ENCODE measurements at places on chromosomes 2 and 18.

DNA sequence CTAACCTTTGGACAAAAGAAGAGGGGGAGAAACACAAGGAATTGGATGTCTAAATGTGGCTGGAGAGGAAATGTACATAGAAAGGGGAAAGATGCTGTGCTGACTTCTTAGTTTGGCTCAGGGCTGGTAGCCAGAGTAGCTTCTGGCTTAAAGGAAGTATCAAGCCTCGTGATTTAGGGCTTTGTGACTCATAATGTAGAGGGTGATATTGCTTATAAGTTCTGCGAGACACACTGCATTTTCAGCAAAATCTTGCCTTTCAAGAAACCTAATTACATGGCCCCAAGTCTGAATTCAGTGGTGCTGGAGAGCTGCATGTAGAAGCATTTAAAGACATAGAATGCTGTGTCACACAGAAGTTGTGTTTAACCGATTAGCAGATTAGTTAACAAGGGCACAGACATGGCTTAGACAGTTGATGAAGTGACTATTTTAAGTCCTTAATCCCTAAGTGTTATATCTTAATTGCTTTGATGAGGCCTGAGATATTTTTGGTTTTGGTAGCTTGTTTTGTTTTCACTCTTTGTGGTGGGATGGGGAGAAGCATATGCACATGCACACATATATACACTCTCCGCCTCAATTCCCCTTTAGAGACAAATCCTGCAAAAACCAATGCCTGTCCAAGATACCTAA is 66.4 kb downstream of the EPAS1 start:
- DNase-seq: no peak

GRCh38 chr2:238168196-238169047 is 9.7 kb downstream of the ERFE start:
- no peak for DNase-seq

DNA sequence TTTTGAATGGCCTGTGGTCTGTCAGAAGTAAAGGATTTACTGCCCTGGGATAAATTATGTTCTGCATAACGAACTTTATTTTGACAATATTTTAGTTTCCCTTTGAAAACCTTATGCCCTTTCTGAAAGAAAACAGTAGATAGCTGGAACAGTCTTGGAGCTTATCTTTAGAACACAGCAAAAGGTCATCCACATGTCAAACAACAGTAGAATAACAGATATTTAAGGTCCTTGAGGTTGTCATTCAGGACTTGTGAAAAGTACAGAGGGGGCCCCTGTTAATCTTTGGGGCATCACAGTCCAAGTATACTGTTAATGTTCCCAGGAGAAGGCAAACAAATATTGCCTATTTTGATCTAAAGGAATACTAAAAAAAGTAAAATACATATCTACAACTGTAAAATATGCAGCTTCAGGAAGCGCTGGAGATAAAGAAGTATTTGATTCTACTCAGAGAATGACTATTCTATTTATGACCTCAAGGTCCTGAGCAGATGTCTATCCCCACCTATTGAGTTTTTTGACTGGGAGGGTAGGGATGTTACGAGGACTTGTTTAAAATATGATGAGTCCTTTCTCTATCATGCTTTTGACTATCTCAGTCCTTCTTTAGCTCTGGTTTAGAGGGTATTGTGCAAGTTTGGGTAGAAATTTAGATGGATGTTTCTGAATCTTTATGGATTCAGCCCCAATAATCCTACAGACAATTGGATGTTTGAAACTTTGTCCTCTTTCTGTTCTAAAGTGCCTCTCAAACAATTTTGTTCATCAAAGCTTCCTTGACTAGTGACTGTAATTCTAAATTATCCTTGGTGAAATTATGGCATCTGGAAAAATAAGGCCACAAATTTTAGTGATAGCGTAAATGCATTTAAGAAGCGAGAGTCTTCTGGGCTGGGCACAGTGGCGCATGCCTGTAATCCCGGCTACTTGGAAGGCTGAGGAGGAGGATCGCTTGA is 25.1 kb upstream of the TMEM214 start:
- DNase-seq: no peak

DNA sequence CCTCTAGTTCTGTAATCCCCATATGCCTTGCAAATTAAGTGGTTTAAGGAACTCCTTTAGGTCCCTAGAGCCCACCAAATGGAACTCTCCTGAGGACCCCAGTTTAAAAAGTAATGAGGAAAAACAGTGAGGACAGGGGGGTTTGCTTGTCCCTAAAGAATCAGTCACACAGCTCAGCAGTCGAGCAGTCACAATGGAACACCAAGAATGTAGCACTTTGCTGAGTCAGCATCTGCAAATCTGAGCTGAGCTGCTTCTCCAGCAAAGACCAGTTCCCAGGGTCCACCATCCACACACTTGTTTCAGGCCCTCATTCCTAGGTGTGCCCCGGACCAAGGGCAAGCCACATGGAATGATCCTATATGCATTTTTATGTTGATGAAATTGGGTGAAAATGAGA is 46.2 kb upstream of the NEDD4L start:
- DNase-seq: no peak

- peak; percentile 40 for DNase-seq
Measured at GRCh38 chr18:12659904-12660605, 2.1 kb upstream of the SPIRE1 start.

- DNase-seq: no peak
Measured at GRCh38 chr2:64273524-64274398, 129.5 kb upstream of the PELI1 start.

GRCh38 chr2:179538406-179539123 is 273.9 kb upstream of the SESTD1 start:
- DNase-seq: no peak

DNA sequence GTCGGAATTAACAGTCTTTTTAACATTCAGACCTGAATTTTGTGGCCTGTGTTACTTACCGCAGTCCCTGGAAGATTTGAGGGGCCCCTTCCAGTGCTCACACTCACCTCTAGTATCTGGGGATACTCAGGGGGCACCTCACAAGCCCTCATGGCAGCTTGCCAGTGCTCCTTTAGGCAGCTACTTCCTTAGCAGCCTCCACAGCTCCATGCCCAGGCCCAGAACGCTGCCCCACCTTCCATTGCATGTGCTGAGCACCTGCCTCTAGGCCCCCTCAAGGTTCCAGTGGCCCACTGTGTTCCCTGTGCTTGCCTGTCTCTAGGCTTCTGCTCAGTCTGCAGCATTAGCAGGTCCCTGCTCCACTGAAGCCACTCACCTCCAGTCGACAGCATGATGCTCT is 30.0 kb upstream of the PLA2R1 start:
- DNase-seq: no peak

DNA sequence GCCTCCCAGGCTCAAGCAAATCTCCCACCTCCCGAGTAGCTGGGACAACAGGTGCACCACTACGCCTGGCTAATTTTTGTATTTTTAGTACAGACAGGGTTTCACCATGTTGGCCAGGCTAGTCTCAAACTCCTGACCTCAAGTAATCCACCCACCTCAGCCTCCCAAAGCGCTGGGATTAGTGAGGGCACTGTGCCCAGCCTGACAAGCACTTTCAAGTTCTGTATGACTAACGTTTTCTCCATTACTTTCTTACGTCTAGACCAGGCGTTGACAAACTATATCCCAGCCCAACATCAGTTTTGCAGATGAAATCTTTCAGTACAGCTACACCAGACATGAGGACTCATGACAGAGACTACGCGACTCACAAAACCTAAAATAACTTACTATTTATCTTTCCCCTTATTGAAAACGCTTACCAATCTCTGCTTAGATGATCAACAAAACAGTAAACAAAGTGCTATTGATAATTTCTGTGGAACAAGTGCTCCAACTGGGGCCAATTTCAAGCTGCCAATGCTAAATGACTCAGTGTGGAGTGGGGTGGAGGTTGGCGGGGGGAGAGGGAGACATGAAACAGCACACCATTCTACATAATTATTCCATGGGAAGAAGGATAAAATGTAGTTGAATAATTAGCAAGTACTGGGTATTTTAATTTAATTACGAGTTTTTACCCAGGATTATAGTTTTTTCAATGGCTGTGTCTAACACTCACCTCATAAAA is 59.1 kb downstream of the SAP130 start:
- DNase-seq: no peak

- DNase-seq: no peak
Measured at GRCh38 chr2:163734401-163734800, 1.4 kb downstream of the FIGN start.

GRCh38 chr2:43075054-43075593 is 151.3 kb downstream of the ZFP36L2 start:
- DNase-seq: no peak

- no peak for DNase-seq
Measured at GRCh38 chr2:237818066-237818473, 19.5 kb downstream of the RBM44 start.

- no peak for DNase-seq
Measured at GRCh38 chr2:236935083-236935482, 150.6 kb upstream of the COPS8 start.

GRCh38 chr18:67652288-67652687 is 135.8 kb upstream of the DSEL start:
- no peak for DNase-seq

DNA sequence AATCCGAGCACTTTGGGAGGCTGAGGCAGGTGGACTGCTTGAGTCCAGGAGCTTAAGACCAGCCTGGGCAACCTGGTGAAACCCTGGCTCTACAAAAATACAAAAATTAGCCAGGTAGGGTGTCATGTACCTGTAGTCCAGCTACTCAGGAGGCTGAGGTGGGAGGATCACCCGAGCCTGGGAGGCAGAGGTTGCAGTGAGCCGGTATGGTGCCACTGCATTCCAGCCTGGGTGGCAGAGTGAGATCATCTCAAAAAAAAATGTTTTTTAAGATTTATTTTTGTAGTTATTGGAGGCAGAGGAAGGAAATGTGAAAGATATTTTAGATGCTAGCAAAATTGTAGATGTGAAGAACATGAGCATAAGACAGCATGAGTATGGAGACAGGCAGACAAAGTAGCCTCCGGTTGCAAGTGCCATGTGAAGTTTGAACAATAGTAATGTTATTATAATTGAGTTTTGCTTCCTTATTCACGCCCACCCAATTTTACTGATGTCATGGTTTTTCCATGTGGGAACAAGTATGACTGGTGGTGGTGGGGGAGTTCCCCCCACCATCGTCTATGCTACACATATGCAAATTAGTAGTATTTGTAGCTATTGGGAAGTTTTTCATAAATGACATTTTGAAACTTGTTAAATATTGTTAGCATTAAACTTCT is 18.0 kb downstream of the REL start:
- no peak for DNase-seq

DNA sequence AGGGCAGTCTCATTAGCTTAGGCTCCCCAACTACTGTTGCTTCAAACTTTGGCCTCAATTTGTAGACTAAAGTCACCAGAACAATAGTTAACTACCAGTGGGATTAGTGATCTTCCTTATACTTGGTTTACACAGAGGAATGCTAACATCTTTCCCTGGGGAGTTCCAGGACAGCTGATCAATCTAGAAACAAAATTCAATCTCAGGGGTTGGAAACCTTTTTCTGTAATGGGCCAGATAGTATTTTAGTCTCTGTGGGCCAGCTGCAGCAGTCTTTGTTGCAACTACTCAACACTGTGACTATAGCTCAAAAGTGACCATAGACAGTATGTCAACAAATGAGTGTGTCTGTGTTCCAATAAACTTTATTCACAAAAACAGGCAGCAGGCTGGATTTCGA is 85.7 kb downstream of the METTL8 start:
- no peak for DNase-seq

- peak; percentile 13 for DNase-seq
Measured at GRCh38 chr18:78984941-78985784, 5.5 kb downstream of the SALL3 start.

DNA sequence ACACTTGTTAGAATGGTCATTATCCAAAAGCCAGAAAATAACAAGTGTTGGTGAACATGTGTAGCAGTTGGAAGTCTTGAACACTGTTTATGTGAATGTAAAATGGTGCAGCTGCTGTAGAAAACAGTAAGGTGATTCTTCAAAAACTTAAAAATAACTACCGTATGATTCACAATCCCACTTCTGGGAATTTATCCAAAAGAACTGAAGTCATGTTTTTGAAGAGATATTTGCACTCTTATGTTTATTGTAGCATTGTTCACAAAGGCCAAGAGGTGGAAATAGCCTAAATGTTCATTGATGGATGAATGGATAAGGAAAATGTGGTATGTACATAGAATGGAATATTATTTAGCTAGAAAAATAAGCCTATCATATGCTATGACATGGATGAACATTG is 6.3 kb upstream of the SPP2 start:
- DNase-seq: no peak

DNA sequence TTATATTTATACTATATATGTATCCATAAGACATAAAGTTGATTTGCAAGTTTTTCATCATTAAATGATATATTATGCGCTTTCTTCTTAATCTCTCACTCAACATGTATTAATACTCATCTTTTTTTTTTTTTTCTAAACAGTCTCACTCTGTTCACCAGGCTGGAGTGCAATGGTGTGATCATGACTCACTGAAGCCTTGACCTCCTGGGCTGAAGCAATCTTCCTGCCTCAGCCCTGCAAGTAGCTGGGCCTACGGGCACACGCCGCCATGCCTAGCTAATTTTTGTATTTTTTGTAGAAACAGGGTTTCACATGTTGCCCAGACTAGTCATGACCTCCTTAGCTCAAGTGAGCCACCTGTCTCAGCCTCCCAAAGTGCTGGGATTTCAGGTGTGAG is 51.4 kb upstream of the MAP4K3 start:
- DNase-seq: peak; percentile 67

DNA sequence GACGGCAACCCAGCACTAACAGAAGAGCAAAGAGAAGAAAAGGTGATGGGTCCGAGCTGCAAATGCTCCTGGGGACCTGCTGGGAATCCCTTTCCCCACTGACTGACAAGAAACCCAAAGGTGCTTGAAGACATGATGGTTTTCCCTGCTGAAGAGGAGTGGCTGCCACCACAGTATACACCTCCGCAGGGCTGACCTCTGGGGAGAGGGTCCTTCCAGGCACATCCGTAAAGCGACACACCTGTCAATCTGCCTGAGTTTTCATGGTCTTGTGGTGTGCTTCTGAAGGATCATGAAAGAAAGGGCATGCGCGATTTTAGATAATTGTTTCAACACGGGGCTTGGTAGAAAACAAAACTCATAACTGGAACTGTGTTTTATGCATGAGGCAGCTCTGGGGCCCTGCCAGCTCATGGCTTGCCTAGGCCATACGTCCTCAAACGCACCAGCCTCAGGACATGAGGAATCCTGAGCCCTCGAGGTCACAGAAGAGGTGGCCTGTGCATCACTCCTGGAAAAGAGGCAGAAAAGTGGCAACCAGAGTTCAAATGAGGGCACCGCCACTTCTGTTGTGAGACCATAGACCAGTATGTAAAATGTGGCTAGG is 51.8 kb downstream of the SERTAD2 start:
- no peak for DNase-seq

DNA sequence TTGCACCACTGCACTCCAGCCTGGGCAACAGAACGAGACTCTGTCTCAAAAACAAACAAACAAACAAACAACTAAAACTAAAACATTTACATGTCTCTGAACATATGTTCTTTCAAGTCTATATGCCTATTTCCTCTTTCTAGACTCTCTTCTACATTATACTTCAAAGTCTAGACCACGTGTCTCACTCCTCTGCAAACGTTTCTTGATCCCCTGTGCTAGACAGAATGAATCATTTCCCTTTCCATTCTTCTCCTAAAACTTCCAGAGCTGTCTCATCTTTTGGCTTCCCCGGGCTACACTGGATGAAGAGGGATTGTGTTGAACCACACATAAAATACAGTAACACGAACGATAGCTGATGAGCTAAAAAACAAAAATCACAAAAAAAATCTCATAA is 67.1 kb downstream of the BAZ2B start:
- no peak for DNase-seq

GRCh38 chr2:133433455-133434451 is 134.5 kb downstream of the NCKAP5 start:
- DNase-seq: no peak

Measured in CD4-positive, alpha-beta T cell treated with Interleukin-4 for 1 hour (primary cell).